ENCODE measurements at places on chromosomes 13 and 19.

DNA sequence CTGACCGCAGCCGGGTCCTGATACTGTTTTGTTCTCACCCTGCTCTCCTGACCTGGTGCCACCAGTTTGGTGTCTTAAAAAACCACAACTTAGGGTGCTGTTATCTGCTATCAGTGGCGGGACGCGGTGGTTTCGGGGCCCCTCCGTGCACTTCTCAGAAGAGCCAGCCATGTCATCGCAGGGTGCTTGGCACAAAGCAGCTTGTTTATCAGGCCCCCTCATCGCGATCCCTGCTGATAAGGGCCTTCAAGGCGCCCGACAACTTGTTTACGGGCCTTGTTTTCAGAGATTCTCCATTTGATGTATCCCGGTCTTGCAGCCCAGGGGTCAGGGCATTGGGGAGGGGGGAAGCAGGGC is 58.1 kb upstream of the KLF2 start:
- DNase-seq, result no peak

DNA sequence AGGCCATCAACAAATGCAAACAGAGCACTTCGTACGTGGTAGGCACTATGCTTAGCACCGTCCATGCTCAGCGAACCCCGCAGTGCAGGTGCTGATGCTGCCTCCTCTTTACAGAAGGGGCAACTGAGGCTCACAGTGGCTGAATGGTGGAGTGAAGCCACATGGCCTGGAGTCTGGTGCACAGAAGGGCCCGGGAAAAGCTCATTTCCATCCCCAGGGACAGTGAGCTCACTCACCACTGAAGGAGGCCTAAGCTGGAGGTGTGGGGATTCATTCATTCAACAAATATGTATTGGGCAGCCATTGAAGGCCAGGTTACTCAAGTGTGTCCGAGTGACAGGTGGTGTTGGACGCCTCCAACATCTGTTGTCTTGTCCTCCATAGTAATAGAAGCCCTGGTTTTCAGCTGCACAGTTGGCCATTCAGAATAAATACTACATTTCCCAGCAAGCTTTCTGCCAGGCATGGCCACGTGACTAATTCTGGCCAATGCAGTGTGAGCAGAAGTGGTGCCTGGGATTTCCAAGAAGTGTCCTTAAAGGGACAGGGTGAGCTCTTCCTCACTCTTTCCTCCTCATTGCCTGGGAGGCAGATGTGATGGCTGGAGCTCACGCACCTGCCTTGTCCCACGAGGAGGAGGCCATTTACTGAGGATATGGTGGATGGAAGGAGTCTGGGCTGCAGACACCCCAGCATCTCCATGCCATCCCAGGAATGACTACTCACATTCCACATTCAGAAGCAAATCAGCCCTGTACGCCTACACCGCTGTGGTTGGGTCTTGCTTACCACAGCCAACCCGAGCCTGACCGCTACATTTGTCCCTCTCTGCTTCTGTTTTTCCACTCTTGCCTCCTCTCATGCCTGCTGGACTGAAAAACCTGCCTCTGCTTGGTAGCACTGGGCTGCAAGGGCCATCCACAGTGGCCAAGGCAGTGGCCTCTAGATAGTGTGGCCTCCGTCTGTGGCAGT is 2.3 kb upstream of the ZNRF4 start:
- DNase-seq, result no peak

DNA sequence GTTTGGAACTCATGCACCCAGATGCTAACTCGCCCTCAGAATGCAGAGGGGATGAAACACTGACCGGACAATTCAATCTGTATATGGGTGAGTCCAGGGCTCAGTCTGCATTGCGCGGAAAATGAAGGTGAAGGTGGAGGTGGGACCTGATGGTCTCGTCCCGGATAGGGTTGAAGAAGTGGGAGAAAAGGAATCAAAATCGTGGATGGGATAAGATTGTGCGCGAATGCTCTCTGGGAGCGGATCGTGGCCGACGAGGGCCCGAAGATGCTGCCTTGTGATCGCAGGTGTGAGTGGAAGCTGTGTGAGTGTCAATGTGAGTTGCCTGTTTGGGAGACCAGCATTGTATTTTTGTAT is 594 bp upstream of the ZNF850 start:
- DNase-seq, result no peak

DNA sequence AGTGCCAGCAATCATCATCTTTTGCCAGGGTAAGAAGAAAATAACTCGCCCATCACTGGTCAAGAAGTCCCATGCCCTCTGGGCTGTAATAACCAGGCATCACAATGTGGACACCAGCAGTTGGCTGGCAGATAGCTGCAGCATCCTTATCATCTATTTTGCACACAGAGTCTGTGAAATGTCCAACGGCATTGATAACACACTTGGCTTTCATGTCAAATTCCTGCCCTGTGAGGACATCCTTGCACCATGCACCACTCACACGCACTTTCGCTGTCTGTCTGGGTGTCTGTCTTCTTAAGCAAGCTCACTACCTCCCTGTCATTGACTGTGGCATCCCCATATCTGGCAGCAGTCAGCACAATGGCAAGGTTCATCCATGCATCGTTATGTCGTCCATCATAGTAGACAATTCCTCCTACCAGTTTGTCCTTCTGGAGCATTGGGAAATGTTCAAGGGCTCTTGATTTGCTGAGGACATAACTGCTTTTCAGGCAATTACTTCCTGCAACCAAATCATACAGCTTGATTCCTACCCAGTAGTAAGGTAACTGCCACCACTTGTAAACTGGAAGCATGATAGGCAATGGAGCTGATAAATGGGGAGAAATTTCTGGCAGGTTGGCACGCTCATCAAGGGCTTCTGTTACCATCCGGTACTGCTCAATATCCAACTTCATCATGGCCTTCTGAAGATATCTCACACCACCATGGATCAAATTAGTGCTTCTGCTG is 6.8 kb upstream of the ZSCAN5A start:
- DNase-seq, result no peak

DNA sequence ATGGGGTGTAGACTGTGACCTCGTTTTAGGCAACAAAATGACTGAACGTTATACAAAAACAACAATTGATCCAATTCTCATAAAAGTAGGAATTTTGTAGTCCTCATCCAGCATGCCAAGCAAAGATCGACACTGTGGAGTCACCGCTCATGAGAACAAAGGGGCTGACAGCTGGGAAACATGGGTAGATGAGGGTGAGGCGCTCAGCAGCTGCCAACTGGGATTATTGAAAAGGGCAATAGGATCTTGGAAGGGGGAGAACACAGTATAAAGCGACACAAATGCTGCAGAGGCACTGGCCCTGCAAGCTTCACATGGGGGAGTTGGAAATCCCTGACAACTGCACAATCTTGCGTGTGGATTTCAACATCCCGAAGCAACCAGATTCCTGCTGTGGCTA is 5.4 kb upstream of the ZNF765 start:
- no peak for DNase-seq

GRCh38 chr19:4728871-4729270 is 5.2 kb upstream of the DPP9 start:
- DNase-seq, result no peak

DNA sequence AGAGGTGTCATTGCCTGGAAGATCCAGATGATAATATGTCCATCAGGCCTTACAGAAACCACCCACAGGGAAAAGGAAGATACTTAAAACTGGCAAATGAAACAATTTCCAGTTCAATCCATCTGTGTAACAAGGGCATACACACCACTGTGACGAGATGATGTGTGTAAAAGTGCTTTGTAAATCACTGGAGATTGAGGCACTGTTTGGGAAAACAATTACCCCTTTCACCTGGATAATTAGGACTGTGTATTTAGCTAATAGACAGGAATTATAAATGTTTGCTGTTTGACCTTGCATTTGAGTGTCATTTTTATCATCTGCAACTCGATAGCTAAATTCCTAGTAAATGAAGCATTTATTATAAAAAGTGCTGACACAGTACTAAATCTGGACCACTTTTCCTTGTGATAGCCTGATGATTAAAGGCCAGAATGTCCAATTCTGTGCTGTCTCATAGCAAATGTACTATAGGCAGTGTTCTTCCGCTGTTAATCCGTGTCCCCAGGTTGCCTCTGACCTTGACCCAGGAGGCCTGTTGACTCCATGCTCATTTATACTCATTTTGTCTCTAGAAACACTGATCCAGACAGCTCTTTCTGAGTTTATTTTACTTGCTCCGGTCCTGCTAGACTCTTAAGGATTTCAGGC is 105.8 kb downstream of the LACC1 start:
- no peak for DNase-seq

GRCh38 chr13:45231305-45231704 is 30.5 kb upstream of the KCTD4 start:
- no peak for DNase-seq

- DNase-seq, result peak; percentile 24
Measured at GRCh38 chr19:33063356-33063752, 1.3 kb downstream of the RHPN2 start.

GRCh38 chr19:8069096-8069973 is 16.8 kb downstream of the CCL25 start:
- peak; percentile 73 for DNase-seq

DNA sequence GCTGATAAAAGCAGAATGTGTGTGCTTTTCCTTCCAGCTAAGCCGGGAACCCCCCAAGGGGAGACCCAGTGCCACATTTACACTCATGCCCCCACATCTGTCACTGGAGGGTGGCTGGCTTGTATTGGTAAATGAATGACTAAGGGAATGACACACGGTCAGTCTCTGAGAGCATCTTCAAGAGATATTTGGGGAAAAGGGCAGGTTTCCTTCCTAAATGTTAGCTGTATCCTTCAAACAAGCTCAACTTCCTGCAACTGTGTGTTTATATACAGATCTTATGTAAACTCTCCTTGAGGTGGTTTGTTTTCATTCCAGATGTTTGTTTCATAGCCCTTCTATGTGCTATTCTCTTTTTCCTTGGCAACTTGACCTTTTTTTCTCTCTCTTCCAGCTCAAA is 192.6 kb downstream of the COL4A1 start:
- no peak for DNase-seq

DNA sequence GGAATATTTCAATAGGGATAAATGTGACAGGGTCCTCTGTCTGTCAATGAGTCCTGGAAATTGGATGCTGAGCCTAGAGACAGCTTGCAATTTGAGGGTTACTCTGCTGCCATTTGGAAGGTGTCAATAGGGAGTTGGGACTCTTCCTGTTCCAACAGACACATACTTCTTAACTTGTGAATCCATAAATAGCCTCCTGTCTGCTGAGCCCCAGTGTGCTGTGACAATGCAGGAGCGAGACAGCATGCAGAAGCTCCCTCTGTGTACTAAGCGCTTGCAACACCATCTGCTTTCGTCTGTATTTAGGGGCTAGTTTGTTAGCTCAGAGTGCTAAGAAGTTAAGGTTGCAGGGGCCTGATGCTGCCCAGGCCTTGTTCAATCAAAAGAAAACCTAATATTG is 58.5 kb upstream of the GPR12 start:
- DNase-seq, result no peak

- no peak for DNase-seq
Measured at GRCh38 chr19:4654437-4655361, 15.4 kb downstream of the TNFAIP8L1 start.

DNA sequence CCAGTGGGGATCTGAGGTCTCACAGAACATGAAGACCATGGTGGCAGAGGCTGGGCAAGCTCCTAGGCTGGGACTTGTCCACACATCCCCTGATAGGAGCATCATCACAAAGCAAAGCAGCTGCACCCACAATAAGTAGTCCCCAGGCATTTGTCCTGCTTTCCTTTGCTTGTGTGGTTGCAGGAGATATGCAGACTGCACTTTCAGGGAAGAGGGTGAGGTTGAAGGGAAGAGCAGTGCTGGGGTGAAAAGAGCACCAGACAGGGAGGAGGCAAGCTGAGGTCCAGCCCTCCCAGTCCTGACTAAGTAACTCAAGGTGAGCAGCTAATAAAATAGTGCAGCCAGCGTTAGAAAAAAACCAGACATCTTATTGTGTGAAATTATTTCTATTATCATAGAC is 383.6 kb downstream of the UQCRFS1 start:
- no peak for DNase-seq

DNA sequence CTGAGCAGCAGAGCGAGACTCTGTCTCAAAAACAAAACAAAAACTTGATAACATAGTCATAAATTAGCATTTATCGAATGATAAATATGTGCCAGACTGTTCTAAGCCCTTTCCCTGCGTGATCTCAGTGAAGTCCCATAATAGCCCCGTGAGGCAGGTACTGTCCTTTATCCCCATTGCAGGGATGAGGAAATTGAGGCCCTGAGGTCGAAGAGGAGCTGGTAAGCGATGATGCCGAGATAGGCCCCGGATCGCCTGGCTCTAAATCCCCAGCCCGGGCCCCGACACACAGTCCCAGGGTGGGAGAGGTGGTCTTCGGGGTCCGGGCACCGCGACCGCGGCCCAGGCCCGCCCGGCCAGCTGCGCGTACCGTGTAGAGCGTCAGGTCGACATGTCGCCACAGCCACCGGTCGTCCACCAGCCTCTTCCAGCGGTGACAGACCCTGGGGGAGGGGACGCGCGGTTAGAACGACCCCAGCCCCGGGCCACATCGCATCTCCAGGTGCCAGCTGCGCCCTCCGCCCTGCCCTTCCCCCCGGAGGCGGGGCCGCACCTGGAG is 625 bp downstream of the FBXL12 start:
- no peak for DNase-seq

GRCh38 chr19:19747357-19748220 is 14.7 kb upstream of the ZNF14 start:
- DNase-seq, result no peak

GRCh38 chr13:97505017-97505416 is 71.0 kb downstream of the RAP2A start:
- DNase-seq, result no peak

DNA sequence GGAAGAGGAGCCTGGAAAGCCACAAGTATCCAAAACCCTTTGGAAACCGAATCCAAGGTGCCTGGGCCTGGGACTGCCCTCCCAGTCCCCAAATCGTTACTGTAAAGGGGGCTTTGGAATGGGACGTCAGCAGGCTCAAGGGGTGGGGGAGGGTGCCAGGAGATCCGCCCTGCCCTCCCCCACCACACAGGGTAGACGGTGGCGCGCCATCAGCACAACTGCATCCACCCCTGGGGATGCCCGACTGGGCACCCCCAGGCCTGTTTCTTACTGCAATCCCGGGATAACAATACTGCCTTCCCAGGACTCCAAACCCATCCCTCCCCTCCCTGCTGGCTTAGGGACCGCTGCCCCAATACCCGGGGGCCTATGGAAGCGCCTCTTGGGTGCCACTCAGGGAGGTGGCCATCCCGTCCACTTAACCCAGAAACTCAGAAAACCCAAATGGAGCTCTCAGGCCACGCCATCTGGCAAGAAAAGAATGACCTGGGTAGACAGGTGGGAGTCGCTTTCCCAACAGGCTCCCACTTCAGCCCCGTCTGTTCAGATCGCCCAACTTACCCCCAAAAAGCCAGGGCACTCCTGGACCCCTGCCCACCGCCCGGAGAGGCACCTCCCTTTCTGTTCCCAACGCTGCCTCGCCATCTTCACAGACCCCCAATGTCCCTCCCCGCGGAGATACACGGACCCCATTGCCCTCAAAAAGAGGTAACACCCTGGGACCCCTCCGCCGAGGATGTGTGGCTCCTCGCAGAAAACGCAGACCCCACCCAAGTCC is 2.4 kb downstream of the KLF16 start:
- DNase-seq, result no peak

DNA sequence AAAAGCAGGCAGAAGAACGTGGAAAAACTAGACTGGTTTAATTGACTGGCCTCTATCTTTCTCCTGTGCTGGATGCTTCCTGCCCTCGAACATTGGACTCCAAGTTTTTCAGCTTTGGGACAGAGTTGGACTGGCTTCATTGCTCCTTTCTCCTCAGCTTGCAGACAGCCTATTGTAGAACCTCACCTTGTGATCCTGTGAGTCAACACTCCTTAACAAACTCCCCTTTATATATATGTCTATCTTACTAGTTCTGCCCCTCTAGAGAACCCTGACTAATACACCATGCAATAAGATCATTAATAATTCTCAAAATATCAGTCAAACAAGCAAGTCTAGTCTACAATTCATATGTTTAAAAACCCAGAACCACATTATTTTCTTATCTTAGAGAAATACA is 662.4 kb downstream of the TBC1D4 start:
- DNase-seq, result no peak
